ENCODE measurements at places on chromosomes 6 and 20.
A peak's percentile ranks its signal among the peaks of the same experiment; 100 is the strongest.

GRCh38 chr20:58374906-58375758, 13.9 kb upstream of the VAPB start:
- peak; percentile 73 for DNase-seq

DNA sequence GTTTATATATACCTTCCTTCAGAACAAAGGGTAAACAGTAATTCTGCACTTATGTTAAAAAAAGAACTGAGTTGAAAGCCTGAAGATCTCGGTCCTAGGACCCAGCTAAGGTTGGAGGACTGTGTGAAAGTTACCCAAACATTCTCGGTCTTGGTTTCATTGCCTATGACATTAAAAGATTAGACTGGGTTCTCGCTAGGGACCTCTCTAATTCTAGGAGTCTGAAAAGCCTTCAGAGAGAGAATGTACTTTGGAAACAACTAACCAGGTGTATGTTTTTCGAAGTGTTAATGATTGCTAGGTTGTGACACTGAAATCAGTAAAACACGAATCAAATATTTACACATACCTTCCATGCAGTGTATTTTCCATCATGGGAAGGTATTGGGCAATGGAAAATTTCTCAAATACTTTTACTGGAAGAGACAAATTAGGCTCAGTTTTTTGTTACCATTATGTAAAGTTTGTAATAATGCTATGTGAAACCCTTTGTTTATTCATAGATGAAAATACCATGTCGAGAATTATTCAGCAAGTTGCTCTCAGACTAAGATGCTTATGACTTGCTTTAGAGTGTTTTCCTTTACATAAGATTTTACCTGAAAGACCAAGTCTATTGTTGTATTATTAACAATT, 113.7 kb upstream of the LOC128125822 start:
- DNase-seq = no peak

DNA sequence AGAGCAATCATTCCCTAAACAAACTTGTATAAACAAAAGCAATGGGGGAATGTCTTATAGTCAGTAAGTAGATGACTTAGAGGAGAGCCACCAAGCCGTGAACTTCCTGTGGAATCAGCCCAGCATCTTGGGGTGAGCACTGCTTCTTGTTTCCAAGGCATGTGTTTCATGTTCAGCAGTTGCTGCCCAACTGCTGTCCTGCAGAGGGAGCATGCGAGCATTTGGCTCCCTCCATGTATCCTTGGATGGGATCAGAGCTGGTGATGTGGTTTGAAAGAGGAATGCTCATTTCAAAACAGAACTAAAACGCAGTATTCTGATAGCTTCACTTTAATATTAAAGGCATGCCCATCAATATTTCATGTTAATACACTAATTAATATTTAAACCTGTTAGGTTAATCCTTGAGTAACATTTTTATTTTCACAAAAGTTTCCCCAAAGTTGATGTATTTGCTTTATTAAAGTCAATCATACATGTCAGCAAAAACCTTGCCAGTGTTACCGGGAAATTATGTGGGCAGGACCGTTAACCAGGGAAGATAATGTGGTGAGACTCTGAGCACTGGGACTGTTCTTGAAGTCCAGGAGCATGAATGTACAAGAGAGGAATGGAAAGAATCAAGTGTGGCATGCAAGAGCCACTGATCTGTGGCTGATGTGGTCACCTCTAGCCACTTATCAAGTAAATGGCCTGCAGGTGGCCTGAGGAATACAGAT, 172.1 kb upstream of the GGTLC1 start:
- DNase-seq = peak; percentile 88

DNA sequence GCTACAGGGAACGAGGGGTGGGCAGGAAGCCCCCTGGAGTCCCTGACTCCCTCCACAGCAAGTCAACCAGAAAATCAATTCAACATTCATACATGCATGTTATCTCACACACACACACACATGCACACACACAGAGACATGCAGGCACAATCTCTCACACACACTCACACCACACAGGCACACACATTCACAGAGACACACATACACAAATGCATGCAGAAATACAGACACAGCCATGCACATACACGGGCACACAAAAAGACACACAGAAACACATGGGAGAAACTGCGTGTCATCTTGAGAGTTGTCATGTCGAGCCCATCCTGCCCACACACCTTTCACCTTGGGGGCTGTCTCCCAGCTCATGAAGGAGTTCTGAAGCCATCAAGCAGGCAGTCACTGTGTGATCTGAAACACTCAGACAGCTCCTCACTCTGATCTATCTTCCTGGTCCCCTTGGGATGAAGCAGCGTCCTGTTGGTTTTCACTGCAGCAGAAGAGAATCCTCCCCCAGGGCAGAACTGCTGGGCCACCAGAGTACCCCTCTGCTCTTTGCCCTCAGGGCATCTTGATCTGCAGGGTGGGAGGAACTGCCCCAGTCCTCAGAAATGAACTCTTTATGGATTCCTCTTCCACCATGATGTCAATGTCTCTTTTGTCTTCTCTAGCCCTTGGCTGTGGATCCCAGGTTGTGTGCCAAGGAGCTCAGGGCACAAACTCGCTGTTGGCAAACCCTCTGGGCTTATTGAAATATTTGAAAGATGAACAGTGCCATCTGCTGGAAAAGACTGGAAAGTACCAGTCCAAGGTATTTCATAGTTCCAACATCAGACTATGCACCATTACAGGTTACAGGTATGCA, 8.8 kb downstream of the RAET1L start:
- peak; percentile 85 for DNase-seq

GRCh38 chr6:79913369-79913768, 34.0 kb downstream of the ELOVL4 start:
- no peak for DNase-seq

GRCh38 chr6:124396361-124396760, 565.9 kb upstream of the RNF217 start:
- DNase-seq = no peak

DNA sequence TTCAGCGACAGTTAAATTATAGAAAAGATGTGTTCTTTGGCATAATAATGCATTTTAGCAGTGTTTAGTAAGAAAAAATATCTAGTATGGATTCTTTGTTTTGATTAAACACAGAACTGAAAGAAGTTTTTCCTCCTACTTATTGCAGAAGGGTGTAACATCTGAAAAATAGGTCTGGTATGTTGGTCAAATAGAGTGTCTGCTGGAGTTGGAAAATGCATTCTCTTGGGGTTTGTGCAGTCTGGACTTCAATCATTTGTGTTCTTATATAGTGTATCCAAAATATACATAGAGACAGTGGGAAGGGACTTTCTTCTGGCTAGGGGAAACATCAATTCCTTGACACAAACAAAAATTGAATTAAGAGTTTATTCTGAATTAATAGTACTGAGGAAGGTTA, 132.4 kb upstream of the MAN1A1 start:
- DNase-seq = peak; percentile 69

- DNase-seq = peak; percentile 88
Observed at GRCh38 chr6:114096561-114097172, 125.7 kb upstream of the HDAC2 start.

GRCh38 chr20:2261629-2262028, 34.2 kb upstream of the TGM3 start:
- no peak for DNase-seq

DNA sequence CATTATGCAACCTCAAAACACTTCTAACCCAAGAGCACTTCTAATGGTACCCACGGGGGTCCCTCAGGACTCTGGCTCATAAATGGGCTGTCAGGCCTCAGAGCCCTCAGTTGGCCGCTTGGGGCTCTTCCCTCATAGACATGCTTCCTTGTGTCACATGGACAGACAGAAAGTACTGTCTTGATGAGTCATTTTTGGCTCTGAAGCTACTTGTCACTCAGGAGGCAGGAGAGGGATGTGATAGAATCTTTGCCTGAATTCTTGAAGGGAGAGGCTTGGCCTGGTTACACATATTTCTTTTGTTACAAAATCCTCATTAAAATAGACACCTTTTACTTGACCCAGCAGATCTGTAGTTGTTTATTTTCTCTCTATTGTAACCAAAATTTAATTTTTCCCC, 15.1 kb upstream of the EDN1 start:
- no peak for DNase-seq

DNA sequence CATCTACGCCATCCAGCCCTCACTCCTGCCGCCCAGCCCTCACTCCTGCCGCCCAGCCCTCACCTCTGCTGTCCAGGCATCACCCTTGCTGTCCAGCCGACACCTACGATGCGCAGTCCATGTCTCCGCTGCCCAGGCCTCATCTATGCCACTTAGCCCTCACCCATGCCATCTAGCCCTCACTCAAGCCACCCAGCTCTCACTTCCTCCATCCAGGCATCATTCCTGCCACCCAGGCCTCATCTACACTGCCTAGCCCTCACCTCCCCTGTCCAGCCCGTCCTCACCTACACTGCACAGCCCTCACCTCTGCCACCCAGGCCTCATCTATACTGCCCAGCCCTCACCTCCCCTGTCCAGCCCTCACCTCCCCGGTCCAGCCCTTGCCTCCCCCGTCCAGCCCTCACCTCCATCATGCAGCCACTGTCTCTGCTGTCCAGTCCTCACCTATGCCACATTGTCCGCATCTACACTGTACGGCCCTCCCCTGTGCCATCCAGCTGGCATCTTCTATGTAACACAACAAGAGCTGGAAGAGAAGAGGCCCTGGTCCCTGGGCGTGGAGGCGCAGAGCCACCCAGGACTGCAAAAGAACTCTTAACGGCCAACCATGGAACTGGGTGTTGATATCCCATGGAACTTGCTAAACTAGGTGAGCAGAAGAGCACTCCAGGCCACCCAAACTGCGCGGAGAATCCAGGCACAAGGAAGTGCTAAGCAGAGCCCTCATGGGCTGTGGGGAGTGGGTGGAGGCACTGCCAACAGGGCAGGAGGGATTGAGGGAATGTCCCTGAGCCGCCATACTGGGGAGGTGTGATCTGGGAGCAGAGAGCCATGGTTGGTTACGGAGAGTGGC, 31.0 kb downstream of the RNASET2 start:
- no peak for DNase-seq

DNA sequence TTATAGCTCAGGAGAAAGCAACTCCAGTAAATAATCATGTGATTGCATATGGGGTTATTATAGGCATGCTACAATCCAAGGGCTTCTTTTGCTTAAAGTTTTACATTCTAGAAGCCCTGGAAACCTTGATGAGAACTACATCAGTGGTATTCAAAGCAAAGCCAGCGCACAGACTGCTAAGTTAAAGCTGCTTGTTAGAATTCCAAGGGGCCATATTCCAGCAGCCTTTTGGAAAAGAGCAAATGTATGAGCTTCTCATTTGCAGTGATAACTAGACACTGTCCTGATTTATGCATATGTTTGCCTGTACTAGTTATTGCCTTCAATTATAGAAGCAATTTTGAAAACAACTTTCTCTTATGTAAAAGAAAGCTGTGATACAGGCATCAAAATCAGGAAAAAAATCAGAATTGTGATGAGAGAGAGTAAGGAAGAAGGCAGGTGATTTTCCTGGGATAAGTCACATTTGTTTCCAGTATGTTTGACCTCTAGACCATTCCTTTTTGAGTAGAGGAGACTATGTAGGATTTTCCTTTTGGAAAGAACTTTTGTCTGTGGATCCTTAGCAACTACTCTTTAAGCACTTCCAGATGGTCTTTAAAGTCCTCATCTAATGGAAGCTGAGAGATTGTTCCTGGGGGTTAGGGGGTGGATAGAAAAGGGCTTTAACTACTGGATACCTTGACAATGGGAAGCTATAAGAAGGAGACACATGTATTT, 159.2 kb downstream of the PLCB4 start:
- no peak for DNase-seq

DNA sequence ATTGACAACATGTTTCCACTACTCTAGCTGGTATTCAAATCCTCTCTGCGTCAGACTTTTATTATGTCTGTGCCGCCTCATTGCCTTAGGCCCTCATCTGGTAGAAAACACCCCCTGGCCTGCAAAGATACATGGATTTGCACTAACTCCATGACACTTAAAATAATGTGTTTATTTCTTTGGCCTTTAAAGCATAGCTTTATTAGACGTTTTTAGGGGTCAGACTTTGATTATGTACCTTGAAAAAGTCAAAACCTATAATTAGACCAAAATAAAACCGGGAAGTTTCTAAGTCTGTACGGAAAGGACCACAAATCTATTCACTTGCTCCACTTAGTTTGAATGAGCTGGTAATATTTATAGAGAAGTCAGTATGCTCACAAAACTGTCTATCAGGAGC, 357.9 kb upstream of the NOX3 start:
- DNase-seq = no peak

GRCh38 chr6:160076009-160076408, 45.6 kb upstream of the SLC22A1 start:
- no peak for DNase-seq

DNA sequence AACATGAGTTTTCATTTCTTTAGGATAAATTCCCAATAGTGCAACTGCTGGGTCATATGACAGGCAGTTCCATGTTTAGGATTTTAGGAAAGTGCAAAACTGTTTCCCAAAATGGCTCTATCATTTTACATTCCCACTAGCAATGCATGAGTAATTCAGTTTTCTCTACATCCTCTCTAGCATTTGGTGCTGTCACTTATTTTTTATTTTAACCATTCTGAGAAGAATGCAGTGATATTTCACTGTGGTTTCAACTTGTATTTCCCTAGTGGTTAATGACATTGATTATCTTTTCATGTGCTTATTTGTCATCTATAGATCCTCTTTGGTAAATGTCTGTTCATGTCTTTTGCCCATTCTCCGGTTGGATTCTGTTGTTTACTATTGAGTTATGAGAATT, 82.7 kb downstream of the PHIP start:
- DNase-seq = no peak

DNA sequence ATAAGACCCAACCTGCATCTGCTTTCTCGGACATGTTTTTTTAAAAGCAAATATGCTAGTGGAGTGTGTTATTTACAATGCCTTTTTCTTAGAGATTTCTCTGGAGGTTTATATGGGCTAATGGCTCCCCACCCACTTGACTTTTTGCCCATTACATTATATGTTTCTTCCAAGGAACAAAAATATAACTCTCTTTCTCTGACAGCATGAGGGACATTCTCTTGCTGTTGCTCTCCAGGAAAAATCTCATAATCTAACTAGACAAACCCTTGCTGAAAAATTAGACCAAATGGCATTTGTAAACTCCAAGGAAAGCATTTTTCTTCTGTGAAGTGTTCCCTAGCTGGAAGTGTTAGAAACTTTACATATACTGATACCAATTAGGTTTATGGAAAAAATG, 213.7 kb downstream of the PRL start:
- DNase-seq = no peak

DNA sequence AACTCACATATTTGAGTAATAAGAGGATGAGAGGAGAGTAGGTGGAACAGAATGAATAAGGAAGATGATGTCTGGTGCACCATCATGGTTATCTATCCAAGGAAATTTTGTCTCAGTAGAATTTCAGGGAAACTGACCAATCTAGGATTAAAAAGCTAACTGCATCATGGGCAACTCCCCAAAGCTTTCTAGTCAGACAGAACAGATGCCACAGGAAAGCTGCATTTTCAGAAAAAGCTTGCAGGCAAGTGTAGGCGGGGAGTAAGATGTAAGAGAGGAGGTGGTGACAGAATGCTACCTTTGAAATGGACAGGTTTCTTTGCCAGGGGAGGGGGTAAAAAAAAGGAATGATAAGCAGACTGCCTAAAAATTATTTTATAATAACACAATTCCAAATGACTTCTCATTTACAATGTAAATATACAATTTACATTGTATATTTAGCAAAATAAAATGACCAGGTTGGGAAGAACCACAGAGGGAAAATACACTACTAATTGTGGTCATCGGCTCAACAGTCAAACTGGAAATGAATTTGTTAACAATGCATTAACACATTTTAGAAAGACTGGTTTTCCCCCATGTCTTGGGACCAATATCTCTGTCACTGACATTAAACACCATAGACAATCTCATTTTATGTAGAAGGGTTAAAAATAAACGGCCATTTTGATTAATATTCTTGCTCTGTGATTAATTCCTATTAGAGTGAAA, 15.1 kb downstream of the NHSL1 start:
- DNase-seq = no peak
